Activated CD4-positive, alpha-beta T cell treated with anti-CD3 and anti-CD28 coated beads, Interleukin-2, amount 50 U/mL, for 1 hour (primary cell): ENCODE measurements at places on chromosomes 1 and 21.

- DNase-seq: no peak
These were observed 76.7 kb downstream of the ASH1L start for GRCh38 chr1:155485945-155486344.

DNA sequence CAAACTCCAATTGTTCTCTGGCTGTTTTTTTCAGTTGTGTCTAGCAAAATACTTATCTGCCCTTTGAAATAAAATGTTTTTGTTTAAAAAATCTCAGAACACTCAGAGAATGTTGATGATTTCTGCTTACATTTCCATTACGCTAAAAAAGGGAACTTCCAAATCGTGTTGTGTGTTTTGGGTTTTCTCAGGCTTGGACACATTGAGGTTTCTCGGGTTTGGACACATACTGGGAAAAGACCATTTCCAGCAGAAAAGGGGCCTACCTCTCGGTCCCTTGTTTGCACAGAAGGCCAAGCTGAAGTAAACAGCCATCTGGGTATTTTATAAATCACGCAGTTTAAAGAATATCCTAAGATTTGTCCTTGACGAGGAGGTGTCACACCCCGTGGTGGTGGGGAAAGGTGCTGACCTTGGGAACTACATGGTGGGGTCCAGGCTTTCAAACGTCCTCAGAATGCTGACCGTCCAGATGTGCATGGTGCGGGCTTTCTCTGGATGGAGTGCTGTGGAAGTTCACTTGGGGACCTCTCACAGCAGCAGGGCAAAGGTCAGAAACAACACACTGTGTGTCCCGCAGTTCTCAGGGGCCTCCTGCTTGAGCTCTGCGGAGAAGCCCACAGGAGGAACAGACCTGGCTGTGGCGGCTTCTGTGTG, 67.8 kb downstream of the SLC37A1 start:
- no peak for DNase-seq

DNA sequence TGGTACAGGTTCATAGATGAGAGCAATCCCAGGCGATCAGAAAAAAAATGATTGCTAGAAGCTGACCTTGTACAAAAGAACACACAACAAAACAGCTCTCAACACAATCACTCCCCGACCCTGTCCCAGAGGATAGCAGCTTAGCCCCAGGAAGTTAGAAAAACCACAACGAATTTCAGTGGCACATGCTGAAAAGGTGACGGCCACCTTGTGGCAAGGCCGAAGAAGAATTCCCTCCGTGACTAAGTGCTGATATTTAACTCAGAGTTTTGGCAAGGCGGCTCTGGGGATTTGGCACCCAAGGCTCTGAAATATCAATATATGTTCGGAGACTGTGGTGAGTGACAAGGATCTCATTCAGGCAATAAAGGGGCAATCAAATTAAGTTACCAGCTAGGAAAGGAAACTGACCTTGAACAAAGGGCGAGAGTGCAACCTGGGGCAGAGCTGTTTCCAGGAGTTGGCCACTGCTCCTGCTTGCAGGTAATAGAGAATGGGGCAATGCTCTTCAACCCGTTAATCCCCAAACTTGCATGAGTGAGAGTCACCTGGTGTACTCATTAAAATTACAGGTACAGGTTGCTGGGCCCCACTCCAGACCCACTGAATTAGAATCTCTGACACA, 96.2 kb downstream of the BEND5 start:
- no peak for DNase-seq

DNA sequence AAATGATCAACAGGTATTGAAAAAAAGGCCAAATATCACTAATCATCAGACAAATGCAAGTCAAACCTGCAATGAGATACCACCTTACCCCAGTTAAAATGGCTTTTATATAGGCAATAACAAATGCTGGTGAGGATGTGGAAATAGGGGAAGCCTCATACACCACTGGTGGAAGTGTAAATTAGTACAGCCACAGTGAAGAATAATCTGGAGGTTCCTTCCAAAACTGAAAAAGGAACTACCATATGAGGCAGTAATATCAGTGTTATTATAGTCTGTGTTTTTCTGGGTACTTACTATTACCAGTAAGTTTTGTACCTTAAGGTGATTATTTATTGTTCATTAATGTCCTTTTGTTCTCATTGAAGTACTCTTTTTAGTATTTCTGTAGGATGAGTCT, 201.3 kb downstream of the MRPL39 start:
- no peak for DNase-seq

DNA sequence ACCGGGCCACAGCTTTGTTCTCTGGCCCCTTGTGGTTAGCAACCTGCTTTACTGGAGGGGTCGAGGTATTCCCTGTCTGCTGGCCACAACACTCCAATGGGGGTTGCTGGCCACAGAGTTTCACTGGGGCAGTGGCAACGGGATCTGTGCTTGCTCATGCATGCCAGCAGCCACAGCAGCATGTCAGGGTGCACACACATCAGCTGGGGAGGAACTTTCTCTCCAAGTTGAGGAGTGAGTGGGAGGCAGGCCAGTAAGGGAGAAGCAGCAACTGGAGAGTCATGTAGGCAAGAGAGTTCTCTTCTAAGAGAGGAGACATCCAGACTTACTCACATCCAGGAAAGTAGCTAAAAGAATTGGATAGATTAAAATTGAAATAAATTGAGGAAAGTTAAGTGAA, 38.0 kb downstream of the SAMD13 start:
- no peak for DNase-seq

- no peak for DNase-seq
These were observed 26.8 kb downstream of the KIF1B start for GRCh38 chr1:10237157-10237539.

DNA sequence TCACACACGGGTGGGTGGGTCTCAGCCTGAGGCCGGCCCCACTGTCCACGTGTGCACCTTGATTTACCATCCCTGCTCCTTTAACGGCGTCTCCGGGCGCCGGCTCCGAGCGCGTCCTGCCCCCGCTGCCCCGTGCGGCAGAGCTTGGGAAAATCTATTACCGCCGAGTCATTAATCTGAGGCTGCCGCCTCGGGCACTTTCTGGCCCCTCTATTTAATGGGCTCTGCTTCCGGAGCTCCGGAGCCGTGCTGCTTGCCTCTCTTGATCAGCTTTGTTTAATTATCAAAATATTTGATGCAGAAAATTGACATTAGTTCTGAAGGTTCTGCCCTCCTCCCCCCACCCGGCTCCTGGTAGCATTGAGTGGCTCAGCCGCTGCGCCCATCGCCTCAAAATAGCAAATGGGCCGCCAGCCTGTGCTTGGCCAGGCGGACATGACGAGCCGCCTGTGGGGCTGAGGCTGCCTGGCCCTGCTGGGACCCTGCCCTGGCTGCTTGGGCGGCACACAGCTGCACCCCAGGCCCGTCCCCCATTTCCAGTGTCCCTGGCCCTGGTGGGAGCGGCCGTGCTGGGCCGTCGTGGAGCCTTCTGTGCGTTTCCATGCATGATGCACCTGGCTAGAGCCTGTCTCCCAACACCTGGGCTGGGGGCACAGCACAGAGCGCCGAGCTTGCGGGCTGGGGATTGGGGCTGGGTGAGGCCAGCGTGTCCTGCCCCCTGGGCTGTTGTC, 81.6 kb upstream of the TTC34 start:
- no peak for DNase-seq

DNA sequence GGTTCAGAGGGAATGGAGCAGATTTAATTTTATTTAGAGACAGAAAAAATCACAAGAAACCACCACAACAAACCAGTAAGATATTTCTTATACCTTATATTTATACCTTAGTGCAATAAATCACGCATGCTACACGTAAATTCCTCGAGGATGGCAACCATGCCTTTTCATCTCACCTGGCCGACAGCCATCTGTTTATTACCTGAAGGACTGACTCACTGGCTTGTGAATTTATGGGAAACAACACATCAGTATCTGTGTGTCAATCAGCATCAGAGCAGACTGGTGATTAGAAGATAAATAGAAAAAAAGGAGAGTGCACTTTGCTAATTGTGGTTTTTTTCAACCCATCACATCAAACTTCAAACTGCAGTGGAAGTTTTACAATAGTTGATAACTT, 58.4 kb downstream of the S1PR1 start:
- no peak for DNase-seq

DNA sequence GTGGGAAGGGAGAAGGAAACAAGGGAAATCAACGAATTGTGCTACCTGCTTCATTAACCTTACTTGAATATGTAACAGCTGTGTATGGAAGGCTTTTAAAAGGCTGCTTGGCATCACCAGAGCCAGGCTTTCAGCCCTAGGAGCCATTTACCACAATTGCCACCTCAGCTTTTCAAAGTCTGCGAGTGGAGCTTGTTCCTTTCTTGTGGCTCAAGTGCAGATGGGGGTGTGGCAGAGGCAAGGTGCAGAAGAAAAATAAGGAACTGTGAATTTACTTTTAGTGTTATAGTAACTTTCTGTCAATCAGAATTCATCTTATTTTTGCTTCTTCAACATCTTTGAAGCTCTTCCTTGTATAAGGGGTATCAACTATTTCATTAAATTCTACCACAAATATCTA, 17.6 kb downstream of the CLCA2 start:
- peak; percentile 16 for DNase-seq

DNA sequence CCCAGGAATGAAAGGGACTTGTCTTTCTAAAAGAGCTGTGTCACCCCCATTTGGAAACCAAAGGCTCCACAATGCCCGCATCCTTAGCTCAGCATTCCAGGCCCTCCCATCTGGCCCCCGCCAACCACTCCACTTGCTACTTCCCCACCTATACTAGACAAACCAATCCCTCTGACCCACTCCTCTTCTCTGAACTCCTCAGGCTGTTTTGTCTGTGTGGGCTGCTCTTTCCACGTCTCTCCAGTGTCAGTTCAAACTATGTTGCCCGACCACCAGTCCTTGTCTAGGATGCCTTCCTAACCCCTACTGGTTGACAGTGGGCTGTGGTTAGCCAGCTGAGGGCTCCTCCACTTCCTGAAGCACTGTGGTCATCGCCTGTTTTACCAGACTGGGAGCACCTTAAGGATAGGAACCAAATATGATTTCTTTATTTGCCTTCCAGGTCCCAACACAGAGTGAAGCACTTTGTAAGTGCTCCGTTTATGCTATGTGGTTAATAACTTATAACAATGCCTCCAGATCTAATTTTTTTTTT, 8.1 kb upstream of the COA7 start:
- no peak for DNase-seq

- DNase-seq: peak; percentile 19
These were observed 96.4 kb downstream of the UBR4 start for GRCh38 chr1:19113697-19114092.

DNA sequence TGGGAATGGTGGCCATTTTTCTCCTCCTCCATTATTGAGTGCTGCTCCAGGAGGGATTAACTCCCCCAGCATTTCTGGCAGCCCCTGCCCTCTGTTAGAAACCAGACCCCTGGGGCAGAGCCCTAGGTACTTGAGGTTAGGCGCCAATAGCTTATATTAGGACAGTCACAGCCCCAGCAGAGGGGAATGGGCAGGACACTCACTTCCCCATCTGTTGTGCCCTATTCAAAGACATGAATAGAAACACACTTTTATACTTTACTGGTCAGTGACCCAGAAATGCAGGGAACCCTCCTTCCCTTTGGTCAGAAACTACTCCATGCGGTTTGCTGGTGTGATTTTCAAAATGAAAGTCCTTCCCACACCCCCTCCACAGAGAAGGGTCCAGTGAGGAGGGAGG, 267.7 kb downstream of the PTBP2 start:
- no peak for DNase-seq

GRCh38 chr1:27590917-27591508, 12.9 kb downstream of the AHDC1 start:
- no peak for DNase-seq

DNA sequence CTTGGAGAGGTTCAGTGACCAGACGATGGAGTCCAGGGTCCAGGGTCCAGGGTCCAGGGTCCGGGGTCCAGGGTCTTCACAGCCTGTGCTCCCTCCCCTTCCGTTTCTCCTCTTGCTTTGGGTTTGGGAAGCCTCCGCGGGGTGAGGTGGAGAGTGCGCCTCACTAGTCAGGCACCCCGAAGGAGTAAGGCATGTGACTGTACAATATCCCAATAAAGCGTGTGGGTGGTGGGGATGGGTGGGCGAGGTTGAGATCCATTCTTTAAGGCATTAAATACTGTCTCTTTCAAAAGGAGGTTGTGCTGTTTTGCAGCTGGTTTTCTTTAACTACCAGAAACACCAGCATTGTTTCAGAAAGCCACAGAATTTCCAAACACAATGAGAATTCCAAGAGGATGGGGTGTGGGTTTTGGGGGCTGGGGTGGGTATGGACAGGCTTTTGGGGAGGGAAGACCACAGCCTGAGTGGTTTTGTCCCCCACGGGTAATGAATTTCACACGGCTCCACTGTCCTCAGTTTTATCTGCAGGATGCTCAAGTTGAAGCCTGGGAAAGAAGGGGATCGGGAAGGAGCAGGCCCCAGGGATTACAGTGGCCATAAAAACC, 65.7 kb downstream of the KIF26B start:
- DNase-seq: no peak

- DNase-seq: no peak
These were observed 171.0 kb downstream of the TGFBR3 start for GRCh38 chr1:91714867-91715381.

- no peak for DNase-seq
These were observed 127.6 kb downstream of the ZP4 start for GRCh38 chr1:237763137-237763536.

DNA sequence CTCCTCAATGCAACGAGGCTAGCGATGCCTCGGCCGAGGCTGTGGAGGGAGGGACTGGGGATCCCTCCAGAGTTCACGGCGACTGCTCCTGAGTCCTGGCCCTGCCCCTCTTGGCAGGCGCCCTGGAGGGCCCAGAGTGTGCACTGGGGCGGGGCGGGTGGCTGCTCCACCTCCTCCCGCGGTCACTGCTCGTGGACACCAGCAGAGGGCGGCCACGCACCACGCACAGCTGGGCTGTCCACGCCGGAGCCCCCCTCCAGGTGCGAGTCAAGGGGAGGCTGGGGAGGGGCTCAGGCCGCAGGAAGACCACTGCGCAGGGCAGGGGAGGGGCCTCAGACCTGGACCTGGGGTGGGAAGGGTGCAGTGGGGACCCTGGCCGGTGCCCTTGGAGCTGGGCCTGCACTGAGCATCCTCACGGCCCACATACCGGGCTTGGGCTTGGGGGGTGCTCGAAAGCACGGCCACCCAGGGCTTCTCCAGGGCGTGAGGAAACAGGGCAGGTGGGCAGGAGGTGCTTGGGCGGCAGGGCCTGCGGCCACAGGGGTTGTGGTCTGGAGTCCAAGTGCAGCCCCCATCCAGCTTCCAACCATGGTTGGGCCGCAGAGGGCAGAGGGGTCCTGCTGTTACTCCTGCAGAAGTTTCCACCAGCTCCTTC, 20.6 kb upstream of the TTC34 start:
- peak; percentile 52 for DNase-seq

GRCh38 chr1:102529446-102529845, 532.7 kb upstream of the OLFM3 start:
- DNase-seq: no peak

DNA sequence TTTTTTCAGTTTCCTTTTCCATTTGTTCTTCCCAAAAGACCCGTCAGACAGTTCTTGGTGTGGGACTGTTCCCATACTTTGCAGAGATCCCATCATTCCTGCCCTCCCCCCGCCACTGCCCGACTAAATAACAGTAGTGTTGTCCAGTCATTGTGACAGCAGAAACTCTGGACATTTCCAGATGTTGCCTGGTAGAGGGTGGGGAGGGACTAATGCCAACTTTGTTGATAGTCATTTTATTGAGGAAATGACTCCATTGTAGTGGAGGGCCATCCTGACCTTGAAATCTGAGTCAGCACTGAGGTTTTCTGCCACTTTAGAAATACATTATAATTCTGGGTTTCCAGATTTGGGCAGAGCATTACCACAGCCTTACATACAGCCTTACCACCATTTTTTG, 85.4 kb downstream of the CEP350 start:
- DNase-seq: no peak

- DNase-seq: no peak
These were observed 824.6 kb upstream of the TMPRSS15 start for GRCh38 chr21:19228226-19228625.
